Inflammatory macrophage treated with lipopolysaccharide for 4 hours (primary cell): ENCODE measurements at places on chromosomes 16 and 17.

DNA sequence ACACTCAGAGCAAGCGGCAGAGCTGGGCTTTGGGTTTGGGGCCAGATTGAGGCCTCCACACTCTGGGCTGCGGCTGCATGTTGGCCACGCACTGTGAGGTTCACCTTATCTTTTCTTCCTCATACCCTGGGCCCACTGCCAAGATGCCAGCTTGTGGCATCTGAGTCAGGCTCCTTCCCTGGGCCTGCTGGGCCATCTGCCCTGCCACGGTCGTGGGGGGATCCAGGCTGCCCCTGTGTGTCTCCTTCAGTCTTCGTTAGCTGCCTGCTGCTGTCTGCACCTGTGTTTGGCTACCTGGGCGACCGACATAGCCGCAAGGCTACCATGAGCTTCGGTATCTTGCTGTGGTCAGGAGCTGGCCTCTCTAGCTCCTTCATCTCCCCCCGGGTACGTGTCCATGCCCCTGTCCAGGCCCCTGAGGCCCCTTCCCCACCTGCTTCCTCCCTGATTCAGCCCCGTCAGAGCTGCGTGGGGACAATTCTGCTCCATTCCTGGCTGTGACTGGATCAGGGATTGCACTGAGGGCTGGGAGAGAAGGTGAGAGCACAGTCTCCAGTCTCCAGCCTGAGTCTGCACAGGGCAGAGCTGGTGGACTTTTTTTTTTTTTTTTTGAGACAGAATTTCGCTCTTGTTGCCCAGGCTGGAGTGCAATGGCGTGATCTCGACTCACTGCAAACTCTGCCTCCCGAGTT, 11.2 kb downstream of the SPNS3 start:
- DNase-seq = no peak

GRCh38 chr17:40801157-40801556, 1.4 kb upstream of the KRT28 start:
- no peak for DNase-seq

GRCh38 chr17:48747445-48748363, 19.2 kb upstream of the HOXB13 start:
- no peak for DNase-seq

DNA sequence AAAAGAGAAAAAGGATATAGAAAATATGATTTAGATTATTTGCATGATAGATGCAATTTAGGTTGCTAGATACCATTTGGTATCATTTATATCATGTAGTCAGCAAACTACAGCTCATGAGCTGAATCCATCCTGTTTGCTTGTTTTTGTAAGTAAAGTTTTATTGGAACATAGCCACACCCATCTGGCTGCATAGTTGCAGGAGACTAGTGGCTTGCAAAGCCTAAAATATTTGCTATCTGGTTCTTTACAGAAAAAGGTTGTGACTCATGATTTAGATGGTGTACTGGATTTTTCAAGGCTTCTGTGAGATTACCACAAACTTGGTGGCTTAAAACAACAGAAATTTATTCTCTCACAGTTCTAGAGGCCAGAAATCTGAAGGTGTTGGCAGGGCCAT, 49.9 kb downstream of the MAP2K4 start:
- no peak for DNase-seq

GRCh38 chr17:74807441-74807840, 31.3 kb upstream of the NAT9 start:
- no peak for DNase-seq

DNA sequence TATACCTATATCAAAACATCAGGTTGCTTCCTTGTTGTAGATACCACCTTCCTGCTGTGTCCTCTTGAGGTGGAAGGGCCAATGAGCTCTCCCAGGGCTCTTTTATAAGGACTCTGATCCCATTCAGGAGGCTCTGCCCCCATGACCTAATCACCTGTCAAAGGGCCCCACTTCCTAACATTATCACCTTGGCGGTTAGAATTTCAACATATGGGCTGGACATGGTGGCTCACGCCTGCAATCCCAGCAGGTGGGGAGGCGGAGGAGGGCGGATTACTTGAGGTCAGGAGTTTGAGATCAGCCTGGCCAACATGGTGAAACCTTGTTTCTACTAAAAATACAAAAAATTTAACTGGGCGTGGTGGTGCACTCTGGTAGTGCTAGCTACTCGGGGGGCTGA, 86.4 kb downstream of the HAPSTR1 start:
- no peak for DNase-seq

DNA sequence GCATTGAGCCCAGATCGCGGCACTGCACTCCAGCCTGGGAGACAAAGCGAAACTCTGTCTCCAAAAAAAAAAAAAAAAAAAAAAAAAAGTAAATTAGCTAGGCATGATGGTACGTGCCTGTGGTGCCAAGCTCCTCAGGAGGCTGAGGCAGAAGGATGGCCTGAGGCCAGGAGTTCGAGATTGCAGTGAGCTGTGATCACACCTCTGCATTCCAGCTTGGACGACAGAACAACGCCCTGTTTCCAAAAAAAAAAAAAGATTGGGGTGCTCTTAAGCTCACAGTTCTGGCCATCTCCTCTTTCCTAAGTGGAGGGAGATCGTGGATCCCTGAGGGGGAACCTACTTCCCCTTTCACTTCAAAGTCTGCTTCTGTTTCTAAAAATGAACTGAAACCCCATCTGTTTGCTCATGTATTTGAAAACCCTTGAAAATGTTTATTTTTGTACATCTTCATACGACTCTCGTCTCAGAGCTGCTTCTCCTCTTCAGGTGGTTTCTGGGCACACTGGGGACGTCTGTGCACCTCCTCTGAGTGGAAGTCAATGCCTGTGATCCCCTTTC, 138.8 kb downstream of the PRKCA start:
- DNase-seq = peak; percentile 69
